Anterior cingulate cortex (tissue), 58 donors: ENCODE measurements at places on chromosomes 7 and 10.

DNA sequence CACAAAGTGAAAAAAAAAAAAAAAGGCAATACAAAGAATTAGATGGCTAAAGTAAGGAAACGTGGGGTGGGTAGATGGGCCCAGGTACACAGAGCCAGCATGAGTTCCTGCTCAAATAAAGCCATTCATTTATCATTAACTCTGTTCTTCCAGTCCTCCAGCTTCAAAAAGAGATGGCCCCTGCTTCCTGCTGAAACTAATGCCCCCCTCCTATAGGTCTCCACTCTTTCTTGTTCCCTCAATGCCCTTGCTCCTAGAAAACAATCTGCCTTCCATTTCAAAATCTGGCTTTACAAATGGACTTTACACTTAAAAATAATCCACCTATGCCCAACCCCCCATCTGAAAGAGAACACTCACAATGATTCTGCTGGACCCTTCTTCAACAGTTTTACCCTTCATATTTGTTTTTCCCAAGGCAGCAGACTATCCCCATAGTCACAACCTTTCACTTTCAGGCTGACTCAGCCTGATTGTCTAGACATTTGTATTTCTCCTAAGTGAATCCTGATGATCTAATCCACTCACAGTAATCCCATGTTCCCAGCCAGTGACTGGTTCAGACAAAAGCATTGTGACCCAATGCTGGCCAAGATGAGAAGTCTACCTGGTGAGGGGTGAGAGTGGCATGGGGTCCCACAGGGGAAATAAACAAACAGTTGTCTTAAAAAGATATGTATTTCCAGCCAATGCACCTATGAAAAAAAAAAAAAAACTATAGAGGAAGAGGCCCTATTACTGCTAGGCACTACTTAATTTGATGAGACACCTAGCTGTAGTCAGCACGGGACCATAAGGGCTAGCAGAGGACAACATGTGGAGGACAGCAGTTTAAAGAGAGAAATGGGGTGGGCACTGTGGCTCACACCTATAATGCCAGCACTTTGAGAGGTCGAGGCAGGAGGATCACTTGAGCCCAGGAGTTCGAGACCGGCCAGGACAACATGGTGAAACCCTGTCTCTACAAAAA is 74.6 kb upstream of the GRID1 start:
- no peak for DNase-seq

GRCh38 chr10:129962872-129963640 is 1.0 kb downstream of the EBF3 start:
- DNase-seq, result no peak

DNA sequence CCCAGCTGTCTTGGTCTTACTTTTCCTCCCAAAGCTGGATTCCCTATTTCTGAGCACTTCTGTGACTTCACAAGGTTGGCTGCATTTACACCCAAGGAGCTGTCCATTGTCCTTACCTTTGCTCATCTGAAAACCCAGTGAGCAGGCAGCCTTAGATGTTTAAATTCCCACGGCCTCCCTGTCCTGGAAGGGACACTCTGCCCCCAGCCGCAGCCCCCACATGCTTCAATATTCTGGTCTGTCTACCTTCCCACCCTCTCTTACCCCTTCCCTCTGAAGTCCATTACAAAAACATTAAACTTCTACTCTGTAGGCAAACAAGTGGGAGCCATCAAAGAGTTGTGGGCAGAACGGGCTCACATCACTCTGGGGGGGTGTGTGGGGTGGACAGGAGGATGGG is 73.8 kb upstream of the EFCAB10 start:
- no peak for DNase-seq

DNA sequence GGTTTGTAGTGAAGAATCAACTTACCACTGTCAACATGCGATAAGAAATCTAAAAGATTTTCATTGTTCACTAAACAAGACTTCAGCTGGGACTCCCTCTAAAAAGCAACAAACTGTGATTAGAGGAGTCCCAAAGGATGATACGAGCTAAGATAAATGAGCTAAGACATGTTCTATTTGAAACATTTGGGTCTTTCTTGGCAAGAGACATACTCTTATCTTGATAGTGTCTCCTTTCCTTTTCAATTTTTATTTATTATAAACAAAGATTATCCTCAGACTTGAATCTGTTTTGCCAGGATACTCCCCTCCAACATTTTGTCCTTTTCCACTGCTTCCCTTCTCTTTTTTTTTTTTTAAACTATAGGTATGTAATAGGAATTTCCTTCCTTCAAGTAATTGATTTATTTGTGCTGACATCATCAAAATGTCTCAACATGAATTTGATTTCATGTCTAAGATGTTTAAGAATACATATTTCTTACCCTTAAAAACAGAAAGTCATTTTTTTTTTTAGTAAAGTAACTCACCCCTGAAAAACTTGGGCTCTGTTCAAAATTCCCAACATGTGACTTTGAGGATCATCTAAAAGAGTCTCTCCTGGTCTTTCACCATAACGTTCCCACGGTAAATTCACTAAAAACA is 158.4 kb upstream of the NRP1 start:
- DNase-seq, result no peak

DNA sequence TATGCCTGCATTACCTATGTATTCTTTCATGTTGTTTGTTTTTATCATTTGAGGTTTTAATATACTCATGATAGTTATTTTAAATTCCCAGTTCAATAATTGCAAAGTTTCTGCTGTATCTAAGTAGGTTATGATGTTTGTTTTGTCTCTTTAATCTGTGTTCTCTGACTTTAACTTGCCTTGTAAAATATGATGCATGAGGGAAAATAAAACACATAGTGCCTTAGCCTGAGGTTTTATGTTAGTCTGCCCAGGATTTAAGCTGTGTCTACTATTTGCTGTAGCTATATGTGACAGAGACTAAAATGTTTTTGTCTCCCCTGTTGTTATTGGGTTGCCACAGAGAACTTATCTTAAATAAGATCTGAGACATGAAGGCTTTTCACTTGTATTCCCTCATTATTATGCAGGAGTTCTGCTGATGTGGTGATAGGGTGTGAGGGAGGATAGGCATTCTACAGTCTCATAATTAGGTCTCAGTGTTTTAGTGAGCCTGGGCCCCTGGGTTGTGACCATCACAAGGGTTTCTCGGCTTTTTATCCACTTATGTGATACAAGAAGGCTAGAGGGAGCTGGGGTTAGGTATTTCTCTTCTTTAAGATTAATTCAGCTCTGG is 582.5 kb downstream of the CNTNAP2 start:
- DNase-seq, result no peak

- no peak for DNase-seq
Measured at GRCh38 chr10:2048337-2048973, 311.1 kb upstream of the ADARB2 start.
